Heart right ventricle (tissue), 16 donors: ENCODE measurements at places on chromosomes 7 and 10.

DNA sequence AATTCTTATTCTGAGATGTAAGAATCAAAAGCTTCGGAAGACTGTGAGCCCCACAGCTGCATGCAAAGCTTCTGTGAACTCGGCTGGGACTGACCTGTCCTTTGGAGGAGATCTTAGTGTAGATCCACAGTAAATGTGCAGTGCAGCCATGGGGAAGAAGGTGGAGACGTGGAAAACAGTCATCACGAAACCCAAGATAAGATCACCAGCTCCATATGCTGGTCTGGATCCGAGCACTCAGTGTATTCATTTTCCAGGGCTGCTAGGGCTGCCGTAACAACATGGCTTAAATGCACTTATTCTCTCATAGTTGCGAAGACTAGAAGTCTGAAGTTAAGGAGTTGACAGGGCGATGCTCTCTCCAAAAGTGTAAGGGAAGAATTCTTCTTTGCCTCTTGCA lies 143.0 kb upstream of the TCF7L2 start:
- DNase-seq = no peak

GRCh38 chr7:116512520-116513188 lies 12.2 kb upstream of the CAV1 start:
- no peak for DNase-seq

DNA sequence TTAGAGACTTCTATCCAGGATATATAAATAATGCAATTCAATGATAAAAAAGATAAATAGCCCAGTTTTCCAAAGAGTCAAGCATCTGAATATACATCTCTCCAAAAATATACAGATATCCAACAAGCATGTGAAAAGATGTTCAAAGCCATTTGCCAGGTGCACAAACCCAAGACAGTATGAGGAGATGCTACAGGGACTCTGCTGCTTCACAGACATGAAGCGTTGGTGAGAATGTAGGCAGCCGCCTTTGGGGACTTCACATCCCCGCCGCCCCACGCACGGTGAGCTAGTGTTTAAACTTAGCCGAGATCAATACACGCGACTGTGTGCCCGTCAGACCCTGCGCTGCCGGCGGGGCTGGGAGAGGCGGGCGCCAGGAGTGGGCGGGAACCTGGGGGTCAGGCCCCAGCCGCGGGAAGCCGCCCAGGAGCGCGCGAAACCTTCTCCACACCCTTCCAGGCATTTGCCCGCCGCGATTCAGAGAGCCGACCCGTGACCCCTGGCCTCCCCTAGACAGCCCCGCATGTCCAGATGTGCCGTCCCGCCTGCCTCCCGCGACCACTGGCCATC lies 927 bp upstream of the ALOX5 start:
- DNase-seq = peak; percentile 27

GRCh38 chr10:110546499-110547110 lies 20.9 kb upstream of the SMC3 start:
- no peak for DNase-seq
